ENCODE measurements at places on chromosomes 2 and 18. TPM values are rescaled to one million over a fixed set of nuclear protein-coding genes. Genes with fewer than 3 reads are reported as not detected.

ECEL1 gene
- polyA plus RNA-seq: 0.39 TPM

RAB12 gene
- 54.8 TPM for polyA plus RNA-seq

DNA sequence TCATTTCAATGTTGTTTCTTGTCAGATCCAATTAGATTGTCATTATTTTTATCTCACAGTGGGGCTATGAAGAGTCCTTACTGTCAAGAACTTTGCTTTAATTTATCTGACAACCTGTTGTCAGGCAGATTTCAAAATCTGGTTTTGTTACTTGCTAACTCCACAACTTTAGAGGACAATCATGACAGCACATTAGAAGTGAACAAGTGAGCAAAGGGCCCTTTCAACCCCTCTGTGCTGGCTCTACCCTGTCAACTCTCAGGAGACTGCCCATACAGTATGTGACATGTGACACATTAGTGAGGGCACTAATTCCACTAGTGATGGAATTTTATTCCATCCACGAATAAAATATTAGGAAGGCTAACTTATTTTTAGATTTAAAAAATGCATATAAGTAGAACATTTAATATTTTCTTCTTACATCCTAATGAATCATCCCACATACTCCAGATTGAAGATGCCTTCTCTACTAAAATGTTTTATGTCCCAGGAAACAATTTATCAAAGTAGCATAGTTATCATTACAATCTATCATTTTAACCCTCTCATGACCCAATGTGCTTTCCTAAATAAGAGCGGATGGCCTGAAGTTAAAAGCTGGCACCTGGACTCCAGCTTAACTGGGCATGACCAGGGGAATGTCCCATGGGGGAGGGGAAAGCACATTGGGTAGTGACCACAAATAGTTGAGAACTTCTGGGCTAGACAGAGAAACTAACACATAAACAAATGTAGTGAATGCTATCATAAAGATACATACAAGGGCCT, 97.6 kb upstream of the PPP1CB start:
- DNase-seq: no peak

DNA sequence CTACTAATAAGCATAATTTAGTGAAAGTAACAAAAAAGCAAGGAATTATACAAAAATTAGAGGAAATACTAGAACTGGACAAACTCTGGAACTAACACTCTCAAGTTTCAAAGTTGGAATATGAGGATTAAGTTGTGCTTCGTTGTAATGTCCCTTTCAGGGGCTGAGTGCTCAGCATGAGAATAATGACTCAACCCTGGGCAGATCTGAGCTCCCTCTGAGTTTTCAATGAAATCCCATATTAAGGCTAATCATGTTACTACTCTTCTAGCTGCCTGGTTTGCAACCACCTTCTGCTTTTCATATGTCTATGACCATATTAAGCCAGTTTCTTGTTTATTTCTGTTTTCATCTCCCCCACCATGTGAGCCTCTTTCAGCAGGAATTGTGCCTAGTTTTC, 274.9 kb upstream of the LRRTM4 start:
- DNase-seq: no peak

- no peak for DNase-seq
Measured at GRCh38 chr2:169977530-169977929, 150.3 kb downstream of the UBR3 start.

DNA sequence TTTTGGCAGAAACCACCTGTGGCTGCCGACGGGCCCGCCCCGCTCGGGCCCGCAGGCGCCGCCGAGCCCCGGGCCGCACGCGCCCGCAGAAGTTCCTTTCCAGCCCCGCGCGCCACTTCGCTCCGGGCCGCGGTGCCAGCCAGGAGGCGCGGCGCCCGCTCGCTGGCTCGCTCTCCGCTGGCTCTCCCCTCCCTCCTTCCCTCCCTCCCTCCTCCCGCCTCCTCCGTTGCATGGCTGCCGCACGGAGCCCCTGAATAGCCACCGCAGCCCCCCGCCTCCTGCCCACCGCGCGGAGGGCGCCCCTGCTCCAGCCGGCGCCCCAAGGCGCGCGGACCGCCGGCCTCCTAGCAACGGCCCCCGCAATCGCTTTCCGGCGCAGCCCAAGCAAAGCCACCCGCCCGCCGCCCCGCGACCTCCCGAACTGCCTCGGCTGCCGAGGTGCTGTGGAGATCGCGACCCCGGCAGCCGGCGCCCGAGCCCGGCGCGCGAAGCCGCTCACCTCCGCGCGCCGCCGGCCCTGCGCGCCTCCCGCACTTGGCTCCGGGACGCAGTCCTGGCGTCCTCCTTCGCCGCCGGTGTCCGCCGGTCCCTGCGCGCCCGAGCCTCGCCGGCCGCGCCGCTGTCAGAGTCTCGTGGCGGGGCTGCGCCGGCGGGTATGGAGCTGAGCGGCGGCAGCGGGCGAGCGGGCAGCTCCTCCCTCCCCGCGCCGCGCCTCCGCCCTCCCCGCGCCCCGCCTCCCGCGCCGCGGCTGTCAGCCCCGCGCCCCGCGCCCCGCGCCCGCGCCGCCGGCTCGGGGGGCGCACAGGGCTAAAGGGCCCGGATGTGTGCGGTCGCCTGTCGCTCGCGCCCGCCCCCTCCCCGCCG, at the start of gene ZBTB7C:
Gene ZBTB7C, minus strand, starts transcription at position 657 of the 864 bp plus-strand sequence.
- no peak for DNase-seq

DNA sequence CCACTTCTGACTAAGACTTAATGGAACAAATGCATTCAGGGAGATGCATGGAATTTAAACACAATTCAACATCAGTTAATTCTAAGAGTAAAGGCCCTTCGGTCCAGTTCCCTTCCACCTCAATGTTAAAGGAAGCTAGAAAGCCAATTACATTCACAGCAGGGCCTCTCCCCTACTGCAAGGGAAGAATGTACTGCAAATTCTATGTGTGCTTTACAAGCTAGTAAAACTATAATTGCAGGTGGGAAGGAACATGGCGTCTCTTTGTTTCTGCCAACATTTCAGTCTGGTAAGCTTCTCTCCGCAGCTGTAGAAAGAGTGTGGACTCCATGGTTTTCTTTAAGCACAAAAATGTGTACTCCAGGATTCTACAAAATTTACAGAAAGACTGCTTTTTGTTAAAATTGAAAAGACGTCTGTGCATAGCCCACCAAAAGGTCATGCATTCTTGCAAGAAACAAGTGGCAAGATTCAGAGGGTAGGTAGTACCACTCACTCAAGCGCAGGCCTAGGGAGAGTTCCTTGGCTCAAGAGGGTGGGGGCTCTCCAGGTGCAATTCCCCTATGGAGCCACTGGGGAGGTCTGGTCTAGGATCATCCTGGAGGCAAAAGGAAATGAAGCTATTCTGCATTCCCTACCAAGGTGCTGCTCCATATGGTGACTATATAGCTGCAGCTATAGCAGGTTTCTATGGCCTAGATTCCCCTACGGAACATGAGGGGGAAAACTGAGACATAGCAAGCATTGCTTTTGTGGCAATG, 127.0 kb upstream of the FZD5 start:
- no peak for DNase-seq

All from hindlimb muscle (tissue), 1 donor.